ENCODE measurements at places on chromosomes 13 and 19.

- DNase-seq, result no peak
Measured at GRCh38 chr13:63901630-63902029, 2486.0 kb upstream of the PCDH20 start.

DNA sequence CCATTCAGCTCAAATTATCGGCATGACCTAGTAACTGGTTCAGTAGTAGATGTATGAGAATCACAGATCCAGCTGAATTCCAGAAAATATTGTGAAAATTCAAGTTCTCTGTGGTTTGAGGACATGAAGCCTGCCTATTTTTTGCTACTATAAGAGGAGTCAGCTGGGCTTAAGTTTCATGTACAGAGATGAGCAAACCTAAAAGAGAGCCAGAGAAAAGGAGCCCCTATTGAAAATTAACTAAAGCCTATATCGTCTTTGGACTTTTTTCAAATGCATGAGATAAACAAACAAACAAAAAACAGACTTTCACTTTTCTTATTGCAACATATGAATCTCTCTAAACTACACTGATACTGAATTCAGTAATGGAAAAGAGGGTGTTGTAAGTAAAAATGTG, 106.8 kb upstream of the SPRY2 start:
- no peak for DNase-seq

DNA sequence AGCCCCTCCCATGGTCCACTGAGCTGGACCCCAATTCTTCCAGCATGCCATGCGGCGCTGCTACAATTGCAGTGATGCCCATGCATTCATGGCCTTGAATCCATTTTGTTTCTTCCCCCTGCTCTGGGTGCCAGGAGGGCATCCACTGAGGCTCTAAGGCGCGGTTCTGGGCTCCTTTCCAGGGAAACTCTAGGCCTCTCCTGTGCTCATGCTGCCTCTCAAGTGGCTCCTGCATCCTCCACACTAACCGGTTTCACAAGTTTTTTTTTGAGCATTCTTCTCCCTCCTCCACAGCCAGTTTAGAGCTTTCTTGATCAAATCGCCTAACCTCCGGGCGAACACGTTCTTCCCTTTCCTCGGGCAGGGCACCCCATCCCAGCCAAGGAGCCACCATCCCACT, 69.1 kb upstream of the FLT1 start:
- DNase-seq, result no peak

DNA sequence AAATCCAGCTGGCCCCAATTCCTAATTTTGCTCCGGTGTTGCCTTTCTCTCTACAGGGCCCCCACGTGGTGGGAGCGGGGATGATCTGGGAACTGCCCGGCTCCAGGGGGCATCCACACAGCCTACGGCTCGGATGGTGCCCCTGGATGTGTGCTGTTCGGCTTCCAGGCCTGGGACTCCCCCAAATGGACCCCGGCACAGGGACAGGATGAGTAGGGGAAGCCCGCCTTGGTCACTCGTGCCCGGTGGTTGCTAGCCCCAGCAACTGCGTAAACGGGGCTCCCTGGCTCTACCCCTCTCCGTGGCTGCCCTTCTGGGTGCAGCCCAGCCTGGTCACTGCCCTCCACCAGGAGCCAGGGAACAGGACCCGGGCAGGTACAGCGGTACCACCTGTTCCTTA, 111.5 kb downstream of the TEX26 start:
- no peak for DNase-seq

DNA sequence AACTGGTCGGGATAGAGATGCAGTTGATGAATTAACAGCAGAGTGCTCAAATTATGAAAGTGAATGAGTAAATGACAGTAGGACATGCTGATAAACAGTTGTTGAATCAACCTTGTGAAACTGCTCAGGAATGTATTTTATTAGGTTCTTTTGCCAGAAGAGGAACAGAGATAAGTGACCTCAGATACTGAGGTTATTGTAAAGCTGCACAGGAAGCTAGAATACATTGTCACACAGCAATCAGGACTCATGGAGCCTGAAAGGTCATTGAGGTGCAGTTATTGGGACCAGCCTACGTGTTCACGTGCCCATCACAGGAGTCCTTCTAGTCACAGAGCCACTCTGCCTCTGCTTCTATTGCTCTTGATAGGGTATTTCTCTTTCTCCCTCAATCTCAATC, 47.5 kb upstream of the MED4 start:
- no peak for DNase-seq

- peak; percentile 83 for DNase-seq
Measured at GRCh38 chr19:53868892-53869804, 1.5 kb downstream of the MYADM start.

- no peak for DNase-seq
Measured at GRCh38 chr13:76797361-76797760, 88.8 kb downstream of the KCTD12 start.

GRCh38 chr13:101486708-101487437, 34.4 kb downstream of the ITGBL1 start:
- no peak for DNase-seq

DNA sequence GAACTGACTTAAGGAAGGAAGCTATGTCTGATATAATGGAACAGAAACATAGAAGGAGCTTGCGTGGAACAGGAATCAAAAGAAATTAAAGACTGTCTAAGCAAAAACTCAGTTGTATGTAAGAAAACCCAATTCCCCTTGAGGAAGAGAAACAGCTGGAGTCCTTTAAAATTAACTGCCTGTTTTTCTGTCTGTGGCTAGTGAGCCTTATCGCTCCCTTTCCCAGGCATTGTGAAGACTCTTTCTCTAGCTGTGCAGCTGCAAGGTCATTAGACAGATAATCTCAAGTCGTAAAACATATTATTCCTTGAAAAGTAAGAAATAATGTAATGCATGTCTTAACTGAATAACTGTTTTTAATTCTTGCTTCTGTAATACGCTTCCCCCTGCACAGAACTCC, 39.7 kb upstream of the IGSF23 start:
- DNase-seq, result no peak

GRCh38 chr13:95924389-95924994, 128.7 kb downstream of the UGGT2 start:
- DNase-seq, result no peak

DNA sequence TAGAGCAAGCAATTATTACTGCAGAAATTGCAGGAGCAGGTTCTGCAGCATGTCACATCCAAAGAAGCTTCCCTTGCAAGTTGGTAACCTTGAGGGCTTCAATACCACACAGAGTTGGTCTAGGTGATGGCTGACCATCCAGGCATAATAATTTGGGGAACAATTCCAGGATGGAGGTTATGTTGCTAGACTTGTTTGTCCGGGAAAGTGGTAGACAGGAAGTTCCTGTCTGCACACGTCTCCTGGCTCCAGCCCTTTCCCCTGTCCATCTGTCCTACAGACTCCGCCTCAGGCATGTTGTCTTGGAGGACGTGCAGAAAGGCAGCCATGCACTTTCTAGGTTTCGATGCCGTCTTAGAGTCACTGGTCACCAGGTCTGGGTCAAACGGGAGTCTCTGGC, 26.0 kb downstream of the DPRX start:
- DNase-seq, result no peak

DNA sequence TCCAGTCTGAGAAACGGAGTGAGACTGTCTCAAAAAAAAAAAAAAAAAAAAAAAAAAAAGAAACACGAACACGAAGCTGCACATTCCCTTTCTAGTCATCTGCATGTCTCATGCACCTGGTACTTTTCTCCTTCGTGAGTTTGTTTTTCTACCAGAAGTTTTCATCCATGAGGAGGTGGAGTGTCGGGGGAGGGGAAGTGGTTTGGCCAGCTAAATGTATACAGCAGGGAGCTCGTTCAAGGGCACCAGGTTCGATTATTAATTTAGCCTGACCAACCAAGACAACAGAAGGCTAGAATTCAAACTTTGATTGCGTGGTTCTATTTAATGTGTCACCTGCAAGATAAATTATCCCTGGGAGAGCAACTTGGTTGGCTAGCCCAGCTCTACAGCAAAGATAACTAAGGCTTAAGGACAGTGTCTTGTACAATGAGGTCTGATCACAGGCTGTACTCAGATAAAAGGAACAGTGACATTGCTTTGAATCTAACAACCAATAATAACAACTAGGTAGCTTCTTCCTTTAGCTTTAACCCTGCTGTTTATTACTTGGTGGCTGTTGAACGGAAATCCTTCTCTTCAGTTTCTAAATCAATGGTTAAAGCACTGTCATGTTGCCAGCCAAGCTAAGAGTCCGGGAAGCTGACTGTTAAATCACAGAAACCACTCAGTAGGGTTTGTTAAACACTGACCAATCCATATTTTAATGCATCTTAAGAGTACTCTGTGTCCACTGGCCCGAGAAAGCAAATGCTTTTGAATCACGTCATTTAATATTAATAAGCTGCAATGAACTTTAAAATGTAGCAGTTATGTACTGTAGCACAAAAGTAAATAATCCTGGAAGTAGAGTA, 98.4 kb upstream of the STARD13 start:
- DNase-seq, result no peak

DNA sequence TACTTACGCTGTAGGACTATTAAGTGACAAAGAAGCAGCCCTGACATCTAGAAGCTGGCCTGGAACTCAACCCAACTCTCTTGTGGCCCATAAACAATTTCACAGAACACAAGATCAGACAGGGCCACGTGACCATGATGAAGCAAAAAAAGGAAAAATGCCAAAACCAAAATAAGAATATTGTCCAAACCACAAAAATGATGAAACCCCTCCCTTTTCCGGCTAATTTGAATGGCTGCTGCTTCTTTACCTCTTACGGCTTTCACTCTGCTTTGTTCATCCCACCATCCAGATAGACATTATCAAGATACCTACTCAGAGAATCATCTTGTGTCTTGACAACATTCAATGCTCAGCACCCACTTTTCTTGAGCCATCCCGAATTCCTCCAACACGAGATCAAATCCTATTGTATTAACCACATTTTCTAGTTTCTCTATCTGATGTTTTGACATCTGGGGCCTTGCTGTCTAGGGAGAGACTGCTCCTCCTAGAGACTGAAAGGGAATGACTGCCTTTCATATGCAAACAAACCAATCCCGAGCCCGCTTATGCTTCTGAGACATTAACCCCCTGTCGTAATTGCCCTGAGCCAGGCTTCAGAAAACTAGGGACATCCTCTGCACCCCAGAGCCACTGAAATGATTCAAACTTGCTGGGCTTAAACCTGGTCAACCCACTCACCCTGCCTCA, 186.3 kb downstream of the TDRD3 start:
- no peak for DNase-seq

DNA sequence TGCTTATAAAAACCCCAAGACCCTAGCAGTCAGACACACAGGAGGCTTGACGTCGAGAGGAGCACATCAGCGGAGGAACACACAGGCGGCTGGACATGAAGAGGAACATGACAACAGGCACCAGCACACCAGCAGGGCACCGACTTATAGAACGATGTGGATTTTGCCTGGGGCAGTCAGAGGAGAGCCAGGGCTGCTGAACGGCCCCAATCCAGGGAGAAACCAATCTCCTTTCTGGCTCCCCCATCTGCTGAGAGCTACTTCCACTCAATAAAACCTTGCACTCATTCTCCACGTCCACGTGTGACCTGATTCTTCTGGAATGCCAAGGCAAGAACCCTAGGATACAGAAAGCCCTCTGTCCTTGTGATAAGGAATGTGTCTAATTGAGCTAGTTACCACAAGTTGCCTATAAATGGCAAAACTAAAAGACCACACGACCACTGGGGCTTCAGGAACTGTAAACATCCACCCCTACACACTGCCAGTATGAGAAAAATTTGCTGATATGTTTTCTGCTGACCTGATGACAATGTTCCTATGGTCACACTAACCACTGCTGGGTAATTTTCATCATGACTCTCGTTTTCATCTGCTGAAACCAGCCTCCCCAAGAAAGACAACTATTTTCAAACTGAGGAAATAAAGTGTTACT, 35.8 kb upstream of the CEACAM21 start:
- no peak for DNase-seq
